ENCODE measurements at places on chromosomes 5 and 9. TPM values are rescaled to one million over a fixed set of nuclear protein-coding genes. Genes with fewer than 3 reads are reported as not detected.

DNA sequence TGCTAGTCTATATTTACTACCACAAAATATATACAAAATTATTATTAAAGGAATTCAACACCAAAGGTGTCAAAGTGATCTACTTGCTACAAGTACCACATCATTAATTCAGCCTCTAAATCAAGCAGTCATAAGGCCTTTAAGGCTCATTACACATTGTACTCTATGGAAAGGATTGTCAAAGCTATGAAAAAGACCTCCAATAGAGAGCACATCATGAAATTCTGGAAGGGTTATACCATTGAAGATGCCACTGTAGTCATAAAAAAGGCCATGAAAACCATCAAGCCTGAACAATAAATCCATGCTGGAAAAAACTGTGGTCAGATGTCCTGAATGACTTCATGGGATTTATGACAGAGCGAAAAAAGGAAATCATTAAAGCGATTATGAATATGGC is 708.0 kb upstream of the FAM174A start:
- no peak overlapping the region for H3K4me3 ChIP-seq
- no peak overlapping the region for H3K27ac ChIP-seq
- H3K27me3 ChIP-seq = no peaks in the 10 kb centered on the region
- H3K36me3 ChIP-seq = no peaks in the 10 kb centered on the region
- no peaks in the 10 kb centered on the region for H3K4me1 ChIP-seq
- DNase-seq = no peak

DNA sequence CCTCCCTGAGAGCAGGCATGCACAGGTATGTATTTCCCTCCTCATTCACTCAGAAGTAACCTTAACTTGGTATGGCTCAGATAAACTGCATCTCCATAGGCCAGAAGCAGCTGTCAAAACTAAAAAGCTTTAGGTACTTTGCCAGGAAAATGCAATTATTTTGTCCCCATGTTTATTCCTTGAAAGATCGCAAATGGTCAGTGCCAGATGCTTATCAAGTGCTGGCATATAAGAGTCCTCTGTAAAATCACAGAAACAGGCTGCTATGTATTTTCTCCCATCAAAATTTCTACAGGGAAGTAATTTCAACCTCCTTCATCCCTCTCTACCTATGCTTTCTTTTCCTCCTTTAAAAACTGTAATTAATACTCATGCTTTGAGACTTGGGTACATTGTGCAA is 12.7 kb downstream of the PCDHAC2 start:
- no peak overlapping the region for H3K27ac ChIP-seq
- H3K4me3 ChIP-seq = no peak overlapping the region
- H3K36me3 ChIP-seq = peaks cover 3% of the 10 kb centered on the region
- no peaks in the 10 kb centered on the region for H3K27me3 ChIP-seq
- peaks cover 12% of the 10 kb centered on the region for H3K4me1 ChIP-seq

DNA sequence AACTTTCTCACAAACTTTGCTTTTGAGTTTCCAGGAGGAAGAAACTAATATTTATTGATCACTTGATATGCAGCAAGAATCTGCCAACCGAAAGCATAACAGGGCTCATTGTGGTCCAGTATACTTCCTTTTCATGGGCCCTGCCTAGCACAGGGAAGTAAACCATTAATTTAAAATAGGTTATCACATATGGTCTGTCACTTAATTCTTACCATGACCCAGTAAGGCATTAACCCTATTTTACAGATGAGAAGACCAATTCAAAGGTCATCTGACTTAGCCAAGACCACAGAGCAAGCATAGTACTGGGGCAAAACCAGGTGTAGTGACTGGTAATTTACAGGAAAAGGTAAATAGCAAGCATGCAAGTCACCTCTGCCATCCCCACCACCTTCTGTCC is 336.9 kb upstream of the DMAC1 start:
- H3K36me3 ChIP-seq = no peaks in the 10 kb centered on the region
- H3K4me3 ChIP-seq = no peak overlapping the region
- H3K27me3 ChIP-seq = no peaks in the 10 kb centered on the region
- no peak for DNase-seq

DNA sequence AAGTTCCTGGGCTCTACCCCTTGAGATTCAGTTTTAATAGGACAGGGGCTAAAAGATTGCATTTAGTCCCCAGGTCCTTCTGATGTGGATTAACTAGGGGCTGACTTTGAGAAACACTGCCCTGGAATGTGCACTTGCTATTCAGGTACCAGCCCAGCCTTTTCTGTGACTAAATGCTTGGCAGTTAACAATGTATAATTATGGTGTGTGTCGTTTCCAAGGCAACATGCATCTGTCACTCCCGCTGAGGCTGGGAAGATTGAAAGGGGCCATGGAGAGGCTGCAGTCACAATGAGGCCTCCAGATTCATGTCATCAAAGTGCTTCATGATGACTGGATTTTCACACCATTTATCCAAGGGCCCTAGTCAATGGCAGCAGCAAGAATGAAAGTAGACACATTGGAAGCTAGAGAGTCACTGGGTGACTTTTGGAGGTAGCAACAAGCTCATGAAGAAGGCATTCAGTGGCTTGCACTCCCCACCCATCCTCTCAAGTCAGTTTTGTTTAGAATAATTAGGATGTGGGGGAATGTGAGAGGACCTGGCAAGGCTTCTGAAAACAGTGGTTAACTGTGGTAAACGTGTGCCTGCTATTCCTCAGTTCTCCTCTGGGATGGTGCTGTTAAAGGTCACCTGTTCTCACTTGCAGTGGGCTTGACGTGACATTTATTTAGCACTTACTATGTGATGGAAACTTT is 28.3 kb downstream of the RAI14 start:
- peak; percentile 17 for DNase-seq
- no peak overlapping the region for H3K4me3 ChIP-seq
- H3K36me3 ChIP-seq = no peaks in the 10 kb centered on the region

DNA sequence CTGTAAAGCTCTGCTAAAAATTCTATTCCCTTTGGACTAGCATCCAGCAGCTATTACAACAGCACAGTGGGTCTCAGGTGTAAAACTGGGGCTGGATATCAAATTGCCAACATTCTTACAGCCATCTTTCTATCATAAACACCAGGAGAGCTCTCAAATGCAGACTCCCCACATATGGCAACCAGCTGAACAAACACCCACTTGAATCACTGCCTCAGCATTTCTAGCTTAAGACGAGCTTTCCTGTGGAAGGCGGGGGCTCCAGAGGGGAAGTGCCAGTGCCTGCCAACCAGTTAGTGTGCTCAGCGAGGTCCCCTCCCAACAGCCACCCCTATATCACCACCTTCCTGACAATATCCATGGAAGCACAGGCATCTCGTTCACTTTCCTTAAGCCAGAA is 62.2 kb downstream of the IPPK start:
- DNase-seq = peak; percentile 4
- no peak overlapping the region for H3K4me3 ChIP-seq
- no peaks in the 10 kb centered on the region for H3K4me1 ChIP-seq
- H3K27me3 ChIP-seq = no peaks in the 10 kb centered on the region

GRCh38 chr9:122016744-122017143 is 76.4 kb downstream of the TTLL11 start:
- no peaks in the 10 kb centered on the region for H3K36me3 ChIP-seq
- H3K27ac ChIP-seq = no peak overlapping the region
- no peak overlapping the region for H3K4me3 ChIP-seq
- DNase-seq = peak; percentile 32
- H3K4me1 ChIP-seq = no peaks in the 10 kb centered on the region
- peaks cover 9% of the 10 kb centered on the region for H3K27me3 ChIP-seq

- no peak overlapping the region for H3K27ac ChIP-seq
- no peaks in the 10 kb centered on the region for H3K36me3 ChIP-seq
- peaks cover 49% of the 10 kb centered on the region for H3K27me3 ChIP-seq
- DNase-seq = no peak
- H3K4me1 ChIP-seq = no peaks in the 10 kb centered on the region
Observed at GRCh38 chr5:6579535-6579934, 53.3 kb downstream of the NSUN2 start.

DNA sequence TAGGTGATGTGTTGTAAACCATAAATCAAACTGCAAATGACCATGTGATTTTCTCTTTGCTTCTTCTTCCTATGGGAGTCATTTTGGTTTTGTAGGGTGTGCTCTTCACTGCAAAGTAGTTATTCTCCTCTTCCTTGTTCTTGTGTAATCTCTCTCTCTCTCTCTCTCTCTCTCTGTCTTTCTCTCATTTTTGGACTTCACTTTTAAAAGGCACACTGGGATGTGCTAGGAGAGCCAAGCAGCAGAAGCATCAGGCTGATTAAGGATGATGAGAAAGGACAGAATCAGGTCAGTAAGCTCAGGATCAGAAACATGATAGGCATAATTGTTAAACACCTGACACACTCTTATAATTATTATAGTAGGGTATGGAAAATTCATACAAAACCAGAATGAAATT is 505.3 kb upstream of the ZNF608 start:
- no peaks in the 10 kb centered on the region for H3K27me3 ChIP-seq
- no peak overlapping the region for H3K4me3 ChIP-seq
- H3K36me3 ChIP-seq = no peaks in the 10 kb centered on the region

DNA sequence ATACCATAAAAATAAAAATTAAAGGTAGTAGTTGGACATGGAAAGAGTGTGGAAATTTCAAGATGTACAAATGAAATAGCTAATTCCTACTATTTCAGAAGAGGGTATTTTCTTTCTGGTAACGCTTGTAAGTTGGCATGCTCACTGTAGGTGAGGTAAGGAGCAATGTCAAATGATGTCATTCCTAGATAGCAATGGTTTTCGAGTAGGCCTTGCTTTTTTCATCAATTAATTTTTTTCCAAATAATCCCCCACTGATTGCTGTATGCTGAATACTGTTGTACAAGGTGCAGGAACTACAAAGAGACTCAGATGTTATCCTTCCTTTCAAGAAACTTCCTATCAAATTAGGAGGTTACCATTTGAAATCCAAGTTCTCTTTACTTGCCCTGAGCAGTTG is 928 bp upstream of the SELENOP start:
- DNase-seq = no peak
- H3K27me3 ChIP-seq = no peaks in the 10 kb centered on the region
- no peak overlapping the region for H3K4me3 ChIP-seq
- H3K4me1 ChIP-seq = peaks cover 32% of the 10 kb centered on the region
- no peak overlapping the region for H3K27ac ChIP-seq

DNA sequence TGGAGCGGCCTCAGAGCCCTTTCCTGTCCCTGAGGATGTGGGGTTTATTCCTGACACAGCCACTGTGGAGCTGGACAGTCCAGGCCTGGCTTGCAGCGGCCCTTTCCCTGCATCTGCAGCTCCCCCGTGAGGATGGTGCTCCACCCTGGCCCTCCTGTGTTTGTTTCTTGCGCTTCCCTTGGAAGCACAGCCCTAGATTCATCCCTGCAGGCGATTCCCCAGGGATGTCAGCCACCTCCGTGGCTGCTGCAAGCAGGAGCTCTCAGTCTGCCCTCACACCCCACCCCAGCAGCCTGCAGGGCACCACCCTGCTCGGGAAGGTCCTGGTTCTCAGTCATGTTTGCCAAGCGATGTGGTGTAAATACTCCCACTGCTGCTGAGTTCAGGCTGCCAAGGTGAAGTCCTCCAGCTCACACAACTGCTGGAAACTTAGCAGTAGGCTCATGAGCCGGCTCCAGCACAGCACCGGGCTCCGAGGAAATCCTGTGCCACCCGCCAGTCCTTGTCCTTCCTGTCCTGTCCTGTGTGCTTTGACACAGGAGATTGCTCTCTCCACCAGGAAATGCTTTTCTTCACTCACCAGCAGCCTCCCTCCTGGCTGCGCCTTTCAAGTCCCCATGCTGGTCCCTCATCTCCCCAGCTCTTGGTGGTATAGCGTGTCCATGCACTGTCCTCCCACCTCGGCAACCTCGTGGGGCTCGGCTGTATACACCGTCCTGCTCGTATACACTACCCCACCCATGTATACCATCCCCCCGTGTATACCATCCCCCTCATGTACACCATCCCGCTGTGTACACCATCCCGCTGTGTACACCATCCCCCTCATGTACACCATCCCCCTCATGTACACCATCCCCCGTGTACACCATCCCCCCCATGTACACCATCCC is 16.2 kb downstream of the ROPN1L start:
- no peaks in the 10 kb centered on the region for H3K27me3 ChIP-seq
- peaks cover 3% of the 10 kb centered on the region for H3K4me1 ChIP-seq
- no peak overlapping the region for H3K27ac ChIP-seq

GRCh38 chr5:151899399-151899798 is 25.3 kb downstream of the GLRA1 start:
- H3K4me3 ChIP-seq = no peak overlapping the region
- H3K27me3 ChIP-seq = peaks cover 28% of the 10 kb centered on the region
- H3K4me1 ChIP-seq = no peaks in the 10 kb centered on the region
- H3K27ac ChIP-seq = no peak overlapping the region

- H3K4me3 ChIP-seq = no peak overlapping the region
- no peaks in the 10 kb centered on the region for H3K27me3 ChIP-seq
- no peaks in the 10 kb centered on the region for H3K4me1 ChIP-seq
- H3K27ac ChIP-seq = no peak overlapping the region
Observed at GRCh38 chr9:76787677-76788076, 23.4 kb downstream of the PCA3 start.

DNA sequence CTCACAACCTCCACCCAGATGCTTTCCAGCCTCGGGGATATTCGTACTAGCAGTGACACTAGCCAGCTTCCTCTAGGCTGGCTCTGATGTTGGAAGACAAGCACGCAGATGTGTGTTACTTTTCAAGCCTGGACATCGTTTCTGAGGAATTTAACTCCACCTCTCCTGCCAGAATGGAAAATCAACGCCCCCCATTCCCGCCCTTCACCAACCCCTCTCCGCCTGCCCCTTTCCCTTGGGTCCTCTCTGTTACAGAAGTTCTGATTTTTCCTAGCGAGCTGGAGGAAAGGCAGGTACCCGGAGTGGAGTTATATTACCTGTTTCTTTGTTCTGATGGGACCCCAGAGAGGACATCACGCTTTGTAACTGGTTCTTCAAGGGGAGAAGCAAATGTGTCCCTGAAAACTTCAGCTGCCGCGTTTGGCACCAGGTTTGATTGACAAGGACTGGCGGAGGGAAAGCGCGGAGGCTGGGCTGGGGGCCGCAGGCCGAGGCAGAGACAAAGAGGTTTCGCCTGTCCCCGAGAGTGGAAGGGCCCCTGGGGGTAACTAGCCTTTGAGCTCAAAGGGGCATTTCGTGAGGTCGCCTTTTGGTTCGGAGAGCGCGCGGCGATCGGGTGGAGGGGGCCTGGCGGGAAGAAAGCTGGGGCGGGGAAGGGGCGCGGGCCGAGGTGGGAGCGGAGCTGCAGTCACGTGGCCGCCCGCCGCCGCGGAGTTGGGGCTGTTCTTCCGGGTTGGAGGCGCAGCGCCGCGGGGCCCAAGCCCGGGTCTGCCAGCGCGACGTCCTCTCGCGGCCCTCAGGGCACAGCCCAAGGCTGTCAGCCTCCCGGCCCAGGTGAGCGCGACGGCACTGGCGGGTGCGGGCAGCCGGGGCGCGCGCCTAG is at the start of gene NNT:
TSS of gene NNT (plus strand) at position 720 of the 883 bp plus-strand sequence. CDS start 6,016 bp downstream, outside the sequence.
- peak within 1 kb of the TSS; percentile 50 for H3K4me3 ChIP-seq
- peak; percentile 57 for DNase-seq
- no peaks in the 10 kb centered on the region for H3K27me3 ChIP-seq
- H3K36me3 ChIP-seq = no peaks in the 10 kb centered on the region

GRCh38 chr5:116042375-116042774 is 10.1 kb downstream of the ARL14EPL start:
- no peaks in the 10 kb centered on the region for H3K27me3 ChIP-seq
- H3K36me3 ChIP-seq = no peaks in the 10 kb centered on the region
- no peak overlapping the region for H3K4me3 ChIP-seq
- no peak overlapping the region for H3K27ac ChIP-seq
- H3K4me1 ChIP-seq = no peaks in the 10 kb centered on the region
- DNase-seq = no peak

GRCh38 chr9:88291856-88292255 is 96.4 kb upstream of the SPIN1 start:
- no peak overlapping the region for H3K27ac ChIP-seq
- H3K4me1 ChIP-seq = no peaks in the 10 kb centered on the region
- no peaks in the 10 kb centered on the region for H3K27me3 ChIP-seq

PRLR gene
- 0.06 TPM for total RNA-seq

PCDHA7 gene
- total RNA-seq = 1.2 TPM

DNAI1 gene
- 0.95 TPM for total RNA-seq

DMGDH gene
- total RNA-seq = 8.9 TPM

RFESD gene
- total RNA-seq = 1.3 TPM

FAM120A gene
- total RNA-seq = 39.8 TPM

STPG3 gene
- total RNA-seq = 0.95 TPM

SPATA31E1 gene
- not detected for total RNA-seq

MARCOL gene
- not detected for total RNA-seq

MCIDAS gene
- total RNA-seq = not detected

All from cardiac muscle cell (in vitro differentiated cells and primary cell).